ENCODE measurements at places on chromosomes 6 and 20.
A peak's percentile ranks its signal among the peaks of the same experiment; 100 is the strongest.

DNA sequence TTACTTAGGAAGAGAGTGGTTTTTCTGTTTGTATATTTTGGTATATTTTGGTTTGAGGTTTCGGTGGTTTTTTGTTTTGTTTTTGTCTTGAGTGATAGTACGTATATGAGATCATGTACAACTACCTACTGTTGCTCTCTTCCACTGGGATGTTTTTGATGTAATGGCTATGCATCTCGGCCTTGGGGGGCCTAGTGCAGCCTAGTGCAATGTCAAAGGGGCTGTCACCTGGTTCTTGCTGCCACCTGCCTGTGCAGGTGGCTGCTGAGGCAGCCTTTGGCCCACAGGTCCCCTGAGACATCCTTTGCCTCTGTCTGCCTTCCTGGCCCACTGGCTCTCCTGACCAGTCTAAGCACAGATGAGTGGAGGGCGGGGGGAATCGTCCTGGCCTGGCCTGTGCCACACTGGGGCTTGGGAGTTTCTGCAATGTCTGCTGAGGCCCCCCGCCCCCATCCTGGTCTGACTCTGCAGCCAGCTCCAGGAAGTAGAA lies 546.6 kb downstream of the CD83 start:
- no peak for DNase-seq

DNA sequence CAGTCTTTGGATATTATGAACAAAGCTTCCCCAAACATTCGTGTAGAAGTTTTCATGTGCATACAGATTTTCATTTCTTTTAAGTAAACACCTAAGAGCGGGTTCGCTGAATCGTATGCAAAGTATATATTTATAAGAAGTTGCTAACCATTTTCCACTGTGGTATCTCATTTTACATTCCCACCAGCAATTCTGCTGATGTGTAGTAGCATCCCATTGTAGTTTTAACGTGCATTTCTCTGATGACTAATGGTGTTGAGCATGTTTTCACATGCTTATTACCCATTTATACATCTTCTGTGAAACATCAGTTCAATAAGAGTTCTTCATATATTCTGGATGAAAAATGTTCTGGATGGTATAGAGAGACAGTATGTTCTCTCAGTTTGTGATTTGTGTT lies 97.4 kb downstream of the IYD start:
- DNase-seq: no peak

DNA sequence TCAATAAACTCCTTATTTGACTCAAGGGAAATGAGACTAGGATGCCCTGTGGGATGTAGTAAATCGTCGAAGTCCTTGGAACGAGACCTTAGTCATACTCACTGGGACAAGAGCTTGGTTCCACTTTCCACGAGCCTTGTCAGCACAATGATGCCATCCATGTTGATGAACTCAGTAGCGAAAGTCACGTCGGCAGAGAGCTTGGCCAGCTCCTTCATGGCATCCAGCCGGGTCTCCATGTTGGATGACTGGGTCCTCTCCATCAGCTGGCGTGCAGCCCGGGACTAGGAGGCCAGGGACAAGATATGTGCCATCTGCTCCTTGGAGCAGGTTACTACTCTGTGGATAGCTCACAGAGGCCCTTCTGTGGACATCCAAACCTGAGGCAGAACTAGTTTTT lies 17.5 kb downstream of the ELMO2 start:
- DNase-seq: peak; percentile 18

DNA sequence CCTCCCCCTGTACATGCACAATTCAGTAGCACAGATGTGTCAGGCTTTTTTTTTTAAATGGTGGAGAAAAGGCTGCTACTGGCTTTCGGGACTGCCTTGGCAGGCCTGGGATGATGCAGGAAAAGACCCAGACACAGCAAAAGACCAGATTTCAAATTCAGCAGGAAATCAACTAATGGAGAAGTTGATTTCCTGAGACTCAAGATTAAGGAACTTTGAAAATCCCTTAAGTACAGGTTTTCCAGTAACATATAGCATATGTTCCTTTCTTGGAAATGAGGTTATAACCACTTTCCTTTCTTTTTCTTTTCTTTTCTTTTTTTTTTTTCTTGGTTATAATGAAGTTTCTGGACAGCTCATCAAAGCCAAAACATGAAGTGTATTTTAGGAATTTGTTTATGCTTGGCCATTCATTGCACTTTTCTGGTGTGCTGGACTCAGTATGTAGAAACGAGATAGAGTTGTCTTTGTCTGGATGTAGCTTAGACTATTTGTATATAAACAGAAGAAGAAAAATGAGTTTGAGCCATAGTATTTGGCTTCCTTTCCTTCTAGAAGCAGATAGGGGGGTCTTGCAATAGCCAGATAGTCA lies 119.4 kb downstream of the SASH1 start:
- DNase-seq: no peak

DNA sequence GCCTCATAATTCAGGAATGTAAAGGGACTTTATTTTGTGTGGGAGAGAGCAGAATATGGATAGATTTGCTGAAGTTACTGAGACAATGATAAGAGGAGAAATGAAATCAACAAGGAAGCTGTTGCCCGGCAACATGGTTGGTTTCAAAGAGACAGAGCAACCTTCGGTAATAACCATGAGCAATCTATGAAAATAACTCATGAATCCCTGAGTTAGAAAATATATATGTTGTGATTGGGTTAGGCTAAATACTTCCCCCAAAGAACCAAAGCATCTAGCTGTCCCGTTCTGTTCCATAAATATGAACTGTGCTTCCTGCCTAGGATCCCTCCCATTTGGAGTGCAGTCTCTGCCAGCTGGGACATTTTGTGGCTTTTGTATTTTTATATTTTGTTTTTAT lies 23.1 kb downstream of the SERPINB1 start:
- peak; percentile 20 for DNase-seq

- no peak for DNase-seq
Observed at GRCh38 chr6:85321906-85322305, 128.0 kb upstream of the NT5E start.

GRCh38 chr6:166770216-166771116 lies 143.4 kb upstream of the RPS6KA2 start:
- DNase-seq: no peak

DNA sequence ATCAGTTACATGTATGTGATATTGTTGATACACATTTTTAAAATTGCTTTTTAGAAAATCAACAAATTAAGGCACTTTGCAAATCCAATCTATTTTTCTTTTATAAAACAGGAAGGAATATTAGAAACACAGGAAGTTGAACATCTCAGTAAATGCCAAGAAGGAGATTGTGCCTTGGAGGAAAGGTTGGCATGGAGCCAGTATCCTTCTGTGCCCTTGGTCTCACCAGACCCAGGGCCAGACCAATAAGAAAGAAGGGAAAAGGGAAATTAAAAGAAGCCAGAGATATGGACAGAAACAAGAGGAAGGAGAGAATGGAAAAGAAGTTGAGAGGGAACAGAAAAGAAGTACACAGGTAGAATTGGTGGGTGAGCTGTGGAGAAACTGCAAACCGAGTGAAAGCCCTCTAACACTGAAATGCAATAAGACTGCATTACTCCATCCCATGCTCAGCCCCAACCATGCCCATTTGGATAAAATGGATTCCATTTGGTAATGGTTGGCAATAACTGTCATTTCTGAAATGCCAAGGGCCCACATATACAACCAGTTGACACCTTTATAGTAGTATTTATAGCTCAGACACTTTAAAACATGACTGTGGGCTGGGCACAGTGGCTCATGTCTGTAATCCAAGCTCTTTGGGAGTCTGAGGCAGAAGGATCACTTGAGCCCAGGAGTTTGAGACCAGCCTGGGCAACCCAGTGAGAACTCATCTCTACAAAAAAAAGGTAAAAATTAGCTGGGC lies 133.8 kb downstream of the GMPR start:
- DNase-seq: peak; percentile 67

DNA sequence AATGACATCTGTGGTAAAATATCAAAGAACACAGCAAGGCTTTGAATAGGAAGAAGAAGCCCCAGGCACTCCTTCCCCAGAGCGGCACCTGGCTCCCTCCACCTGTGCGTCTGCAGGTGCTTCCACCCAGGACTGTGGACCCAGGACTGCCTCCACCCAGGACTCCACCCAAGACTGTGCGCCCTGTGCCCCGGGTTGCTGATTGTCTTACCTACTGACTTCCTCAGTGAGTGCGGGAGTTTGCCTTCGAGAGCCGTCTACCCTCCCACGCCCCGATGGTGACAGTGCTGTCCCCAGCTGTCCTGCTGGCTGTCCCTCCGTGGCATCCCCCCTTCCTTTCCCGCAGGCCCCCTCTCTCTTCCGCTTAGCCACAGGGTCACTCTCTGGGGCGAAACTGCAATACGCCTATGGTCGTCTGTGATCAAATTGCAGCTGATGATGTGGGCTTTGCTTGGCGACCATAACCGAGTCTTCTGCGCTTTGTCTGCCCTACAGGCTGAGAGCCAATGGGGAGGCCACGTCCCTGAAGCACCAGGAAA lies 52.1 kb downstream of the IRF4 start:
- DNase-seq: no peak

DNA sequence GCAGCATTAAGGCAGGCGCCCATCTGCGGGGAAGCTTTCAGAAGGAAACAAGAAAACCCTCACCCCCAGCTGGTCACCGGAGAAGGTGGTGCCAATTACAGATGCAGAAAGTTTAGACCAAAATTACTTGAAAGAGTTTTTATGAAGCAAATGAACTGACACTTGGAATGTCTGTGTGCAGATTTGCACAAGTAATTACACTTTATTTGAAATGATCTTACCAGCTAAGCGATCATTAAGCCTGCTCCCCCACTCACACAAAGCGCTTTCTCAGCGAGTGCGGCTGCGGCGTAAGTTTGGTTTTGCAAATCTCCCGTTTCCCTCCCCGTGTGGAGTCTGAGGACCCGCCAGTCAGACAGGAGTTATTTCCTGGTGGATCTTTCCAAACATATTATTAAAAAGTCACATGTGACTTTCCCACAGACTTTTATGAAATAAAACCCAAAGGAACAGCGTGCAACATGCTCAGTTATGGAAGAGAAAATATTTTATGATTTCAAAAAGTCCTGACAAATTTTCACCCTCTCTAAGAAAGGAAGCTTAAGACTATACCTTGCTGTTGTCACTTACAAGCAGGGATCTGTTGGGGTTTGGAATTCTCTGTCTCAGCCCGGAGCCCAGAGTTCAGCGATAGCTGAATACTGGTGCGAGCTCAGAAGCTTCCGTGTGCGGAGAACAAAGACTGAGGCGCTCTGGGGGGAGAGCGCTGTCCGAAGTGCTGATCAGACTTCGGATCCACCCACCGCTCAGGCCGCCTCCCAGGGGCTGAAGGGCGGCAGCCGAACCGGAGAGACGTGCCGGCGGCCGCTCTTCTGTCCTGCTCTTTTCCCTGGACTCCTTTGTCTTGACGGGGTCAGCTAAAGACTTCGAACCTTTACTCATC lies 2.7 kb upstream of the MYT1 start:
- peak; percentile 29 for DNase-seq

DNA sequence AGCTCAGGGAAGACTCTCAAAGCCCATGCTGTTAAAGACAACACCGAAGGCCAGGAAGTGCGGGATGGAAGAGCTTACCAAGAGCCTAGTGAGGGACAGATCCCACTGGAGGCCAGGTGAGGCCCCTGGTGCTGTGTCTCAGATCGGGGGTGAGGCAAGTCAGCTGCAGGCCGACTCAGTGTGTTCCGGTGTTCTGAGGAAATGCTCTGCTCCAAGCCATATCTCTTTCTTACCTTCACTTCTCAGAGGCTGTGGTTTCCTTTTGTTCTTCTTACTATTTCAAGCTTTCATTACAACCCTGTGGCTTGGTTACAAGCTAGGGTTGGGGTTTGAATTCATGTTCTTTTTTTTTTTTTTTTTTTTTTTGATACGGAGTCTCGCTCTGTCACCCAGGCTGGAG lies 114.3 kb upstream of the ZFP64 start:
- DNase-seq: no peak

DNA sequence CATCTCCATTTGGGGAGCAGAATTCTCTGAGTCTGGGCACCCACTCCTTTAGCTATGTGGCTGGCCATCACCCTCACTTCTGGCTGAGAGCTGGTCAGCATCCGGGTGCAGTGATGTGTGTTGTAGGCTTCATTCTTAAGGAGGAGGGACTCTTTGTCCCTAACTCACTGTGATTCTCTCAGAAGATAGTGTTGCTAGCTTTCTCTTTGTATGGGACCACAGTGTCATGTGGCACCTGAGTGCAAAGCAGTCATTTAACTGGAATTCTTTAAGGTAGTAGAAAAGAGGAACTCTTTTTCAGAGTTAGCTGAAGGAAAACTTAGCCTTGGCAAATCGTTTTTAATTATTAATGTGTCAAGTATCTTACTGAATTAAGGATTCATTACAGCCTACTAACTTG lies 165.9 kb downstream of the JARID2 start:
- DNase-seq: no peak

- DNase-seq: no peak
Observed at GRCh38 chr6:110688661-110689268, 126.5 kb downstream of the CDK19 start.

- no peak for DNase-seq
Observed at GRCh38 chr6:166946125-166946524, 10.2 kb downstream of the RNASET2 start.

DNA sequence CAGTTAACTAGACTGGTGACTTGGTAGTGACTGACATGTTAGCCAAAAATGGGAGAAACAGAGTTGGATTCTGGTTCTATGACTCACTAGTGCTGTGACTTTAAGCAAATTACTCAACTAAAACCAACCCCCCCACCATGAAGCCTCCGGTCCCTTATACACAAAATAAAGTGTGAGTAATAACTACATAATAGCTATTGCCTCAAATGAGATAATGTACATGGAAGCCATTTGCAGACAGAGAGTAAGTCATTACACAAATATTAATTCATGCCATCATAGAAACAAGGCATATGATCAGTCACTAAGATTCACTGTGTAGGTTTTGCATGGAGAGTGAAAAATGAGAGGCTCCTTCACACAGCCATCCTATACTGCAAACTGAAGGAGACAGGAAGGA lies 111.9 kb downstream of the HIVEP2 start:
- peak; percentile 58 for DNase-seq

DNA sequence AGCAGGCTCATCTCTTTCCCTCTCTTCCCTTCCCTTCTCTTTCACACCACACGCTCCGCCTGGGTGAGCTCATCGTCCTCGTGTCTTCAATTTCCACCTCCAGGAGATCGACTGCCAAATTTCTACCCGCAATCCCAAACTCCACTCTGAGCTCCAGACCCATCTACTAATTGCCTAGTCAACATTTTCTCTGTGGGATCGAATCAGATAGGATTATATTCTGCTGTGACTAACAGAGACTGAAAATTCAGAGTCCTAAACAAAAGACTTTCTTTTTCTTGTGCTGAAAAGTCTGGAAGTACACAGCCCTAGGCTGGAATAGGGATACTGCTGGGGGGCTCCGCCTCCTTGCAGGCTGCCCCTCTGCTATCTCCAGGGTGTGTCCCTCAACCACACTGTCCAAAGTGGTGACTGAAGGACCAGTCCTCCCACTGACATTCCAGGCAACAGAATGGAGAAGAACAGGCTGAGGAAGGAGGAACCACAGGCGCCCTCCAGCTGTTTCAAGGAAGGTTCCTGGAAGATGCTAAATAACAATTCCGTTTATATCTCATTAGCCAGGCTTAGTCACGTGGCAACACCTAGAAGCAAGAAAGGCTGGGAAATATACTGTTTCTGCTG lies 5.0 kb upstream of the HSPA12B start:
- peak; percentile 50 for DNase-seq

DNA sequence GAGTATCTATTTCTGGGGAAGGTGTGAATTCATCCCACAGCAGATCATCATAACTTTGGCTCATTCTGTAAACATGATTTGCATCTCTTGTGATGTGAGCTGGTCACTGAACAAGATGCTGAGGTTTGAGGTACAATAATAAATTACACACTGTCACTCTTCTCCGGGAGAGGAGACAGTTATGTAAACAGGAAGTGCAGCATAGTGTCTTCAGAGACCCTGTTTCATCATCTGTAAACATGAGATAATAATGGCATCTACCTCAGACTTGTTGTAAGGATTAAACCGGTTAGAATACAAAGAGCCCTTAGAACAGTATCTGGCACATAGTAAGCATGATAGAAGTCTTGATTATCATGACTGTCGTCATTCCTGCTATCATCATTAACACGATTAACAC lies 125.2 kb downstream of the TBC1D7 start:
- DNase-seq: no peak

Measured in suppressor macrophage (primary cell).